CD4-positive, alpha-beta T cell treated with Interleukin-4 for 4 hours (primary cell): ENCODE measurements at places on chromosomes 7 and 10.

DNA sequence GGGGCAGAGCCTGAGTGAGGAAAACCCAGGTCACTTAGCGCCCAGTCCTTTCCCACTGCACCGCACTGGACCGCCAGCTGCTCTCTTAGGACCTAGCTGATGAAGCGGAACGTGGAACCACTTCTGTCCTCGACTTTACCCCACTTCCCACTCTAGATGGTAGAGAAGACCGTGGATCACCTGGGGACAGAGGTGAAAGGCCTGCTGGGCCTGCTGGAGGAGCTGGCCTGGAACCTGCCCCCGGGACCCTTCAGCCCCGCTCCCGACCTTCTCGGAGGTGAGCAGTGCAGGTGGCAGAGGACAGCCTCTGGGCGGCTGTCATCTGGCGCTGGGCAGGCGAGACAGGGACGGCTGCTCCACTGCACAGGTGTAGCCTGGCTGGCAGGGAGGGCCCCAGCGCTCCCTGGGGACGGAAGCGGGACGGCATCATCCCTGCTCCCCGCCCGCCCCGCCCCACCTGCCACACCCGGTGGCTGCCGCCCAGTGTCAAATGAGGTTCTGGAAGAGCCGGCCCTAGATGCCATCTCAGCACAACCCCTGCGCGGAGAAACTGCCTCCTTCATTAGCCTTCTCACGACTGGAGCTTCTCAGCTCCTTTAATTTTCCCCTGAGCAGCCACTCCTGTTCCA, 11.7 kb downstream of the PLAC9 start:
- DNase-seq = no peak

GRCh38 chr10:29256586-29256985, 32.3 kb upstream of the LYZL1 start:
- no peak for DNase-seq

GRCh38 chr7:73885975-73886798, 25.2 kb downstream of the TMEM270 start:
- DNase-seq = no peak

- DNase-seq = no peak
These were observed 229.0 kb upstream of the STK17A start for GRCh38 chr7:43353902-43354301.

DNA sequence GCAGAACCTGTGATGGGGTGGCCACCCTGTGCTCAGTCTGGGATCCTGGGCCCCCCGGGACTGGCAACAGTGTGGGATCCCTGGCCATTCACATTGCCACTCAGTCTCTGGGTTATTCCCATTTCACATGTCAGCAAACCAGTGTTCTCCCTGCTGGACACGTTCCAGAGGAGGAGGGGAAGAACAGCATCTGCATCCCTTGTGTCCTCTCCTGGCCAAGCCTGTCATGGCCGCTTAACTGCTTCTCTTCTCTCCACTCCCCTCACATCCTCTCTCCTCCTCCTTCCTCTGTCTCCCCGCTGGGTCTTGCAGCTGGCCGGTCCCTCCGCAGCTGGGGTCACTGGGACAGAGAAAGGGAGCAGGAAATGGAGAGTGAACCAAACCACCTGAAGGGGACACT, 74.4 kb downstream of the C10orf105 start:
- no peak for DNase-seq

DNA sequence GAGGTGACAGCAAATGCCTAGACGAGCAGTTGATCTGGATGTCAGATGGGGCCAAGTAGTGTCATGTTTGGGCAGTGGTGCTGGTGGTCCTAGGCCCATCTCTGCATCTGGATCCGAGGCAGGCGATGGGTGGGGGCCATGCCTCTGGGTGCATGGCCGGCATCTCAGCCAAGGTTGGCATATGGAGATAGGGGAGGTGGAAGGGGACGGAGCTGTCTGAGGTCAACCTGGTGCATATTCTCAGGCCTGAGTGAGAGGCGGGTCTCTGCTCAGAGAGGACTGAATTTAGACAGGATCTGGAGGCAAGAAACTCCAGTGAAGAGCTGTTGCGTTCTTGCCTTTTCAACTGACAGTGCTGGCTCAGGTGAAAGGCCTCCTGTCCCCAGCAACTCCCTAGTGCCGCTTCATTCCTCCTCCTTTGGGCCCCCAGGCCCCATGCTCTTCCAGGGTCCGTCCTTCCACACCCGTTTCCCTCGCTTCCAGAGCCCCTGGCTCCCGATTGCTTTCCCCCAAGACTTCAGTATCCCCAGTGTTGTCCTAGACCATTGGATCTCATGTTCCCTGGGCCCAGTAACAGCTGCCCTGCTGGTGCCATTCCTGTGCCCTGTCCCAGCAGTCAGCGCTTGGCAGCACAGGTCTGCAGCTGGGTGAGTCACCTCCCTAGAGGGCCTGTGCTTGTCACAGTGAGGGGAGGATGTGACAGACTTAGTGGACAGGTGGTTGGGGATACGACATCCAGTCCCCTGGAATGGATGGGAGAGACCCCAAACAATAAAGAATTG, 32.6 kb downstream of the GBX1 start:
- no peak for DNase-seq

- DNase-seq = no peak
These were observed 3.7 kb upstream of the C10orf71 start for GRCh38 chr10:49295297-49295696.

DNA sequence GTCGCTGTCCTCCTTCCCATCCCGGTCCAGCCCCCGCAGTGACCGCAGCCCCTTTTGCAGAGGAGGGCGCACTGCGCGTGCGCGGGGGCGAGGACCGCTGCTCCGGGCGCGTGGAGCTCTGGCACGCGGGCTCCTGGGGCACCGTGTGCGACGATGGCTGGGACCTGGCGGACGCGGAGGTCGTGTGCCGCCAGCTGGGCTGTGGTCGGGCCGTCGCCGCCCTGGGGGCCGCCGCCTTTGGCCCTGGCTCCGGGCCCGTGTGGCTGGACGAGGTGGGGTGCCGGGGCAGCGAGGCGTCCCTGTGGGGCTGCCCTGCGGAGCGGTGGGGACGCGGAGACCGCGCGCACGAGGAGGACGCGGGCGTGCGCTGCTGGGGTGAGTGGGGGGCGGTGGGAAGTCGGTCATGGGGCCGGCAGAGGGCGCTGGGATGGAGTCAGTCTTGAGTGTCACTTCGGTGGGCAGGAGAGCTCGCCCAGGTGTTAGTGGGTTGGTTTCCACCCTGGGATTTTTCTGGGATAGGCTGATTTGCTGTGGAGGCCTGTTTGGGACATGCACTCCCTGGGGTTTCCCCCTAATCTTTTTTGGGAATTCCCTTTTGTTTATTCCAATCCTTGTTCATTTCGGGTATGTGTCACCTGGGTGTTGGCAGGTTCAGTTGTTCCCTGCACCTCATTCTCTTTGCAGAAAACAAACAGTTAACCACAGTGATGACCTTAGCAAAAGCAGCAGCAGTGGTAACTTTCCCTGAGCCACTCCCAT, 11.6 kb downstream of the SCART1 start:
- no peak for DNase-seq

- DNase-seq = no peak
These were observed 484.6 kb upstream of the GHITM start for GRCh38 chr10:83654689-83655088.

DNA sequence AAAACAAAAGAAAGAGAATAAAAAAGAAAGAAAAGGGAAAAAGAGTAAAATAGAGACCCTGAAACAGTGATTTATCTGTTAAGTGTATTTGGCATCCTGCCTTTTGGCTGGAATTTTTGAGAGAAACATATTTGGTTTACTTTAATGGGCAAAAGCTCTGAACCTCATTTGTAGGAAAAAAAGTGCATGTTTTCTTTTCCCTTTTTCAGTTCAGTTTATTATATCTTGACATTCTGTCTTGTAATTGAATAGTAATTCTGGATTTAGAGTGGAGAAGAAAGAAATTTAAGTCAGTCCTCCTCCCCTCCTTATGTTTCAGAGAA, 69.5 kb downstream of the ARID5B start:
- no peak for DNase-seq

GRCh38 chr10:73655257-73655989, 406 bp downstream of the SYNPO2L start:
- DNase-seq = no peak

DNA sequence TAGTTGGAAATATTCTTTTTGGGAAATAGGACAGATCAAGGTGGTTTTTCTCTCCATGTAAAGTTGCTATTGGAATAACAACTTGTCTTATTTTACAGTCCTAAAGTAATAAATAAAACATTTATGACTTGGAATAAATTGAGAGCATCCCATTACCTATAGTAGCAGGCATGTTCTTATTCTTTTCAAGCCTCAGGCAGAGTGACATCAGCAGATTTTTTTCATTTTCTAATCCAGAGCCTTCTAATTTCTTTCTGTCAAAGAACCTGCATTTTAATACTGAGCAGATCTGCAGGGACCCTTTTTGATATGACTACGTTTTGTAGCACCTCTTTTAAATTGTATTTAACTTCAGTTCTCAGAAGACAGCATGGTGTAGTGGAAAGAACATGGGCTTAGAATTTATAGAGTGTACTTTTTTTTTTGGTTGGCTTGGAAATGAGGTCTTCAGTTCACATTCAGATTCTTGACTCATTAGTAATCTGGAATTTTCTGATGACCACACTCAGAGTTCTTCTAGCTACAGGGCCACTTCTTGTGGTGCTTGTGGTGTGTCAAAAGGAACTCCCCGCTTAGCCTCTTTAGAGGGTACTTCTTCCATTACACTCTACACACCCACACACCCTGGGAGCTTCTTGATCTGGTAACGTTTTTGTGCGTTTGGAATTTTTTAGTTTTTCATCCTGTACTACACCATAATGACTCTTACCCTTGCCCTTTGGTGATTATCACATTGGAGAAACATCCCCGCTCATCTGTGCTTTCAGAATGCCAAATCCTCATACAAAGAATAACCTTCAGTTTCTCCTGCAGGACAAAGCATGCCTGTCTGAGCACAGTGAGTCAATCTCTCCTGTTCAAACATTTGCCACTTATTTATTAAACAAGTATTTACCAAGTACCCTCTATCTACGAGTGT, 34.6 kb downstream of the AGK start:
- peak; percentile 11 for DNase-seq

DNA sequence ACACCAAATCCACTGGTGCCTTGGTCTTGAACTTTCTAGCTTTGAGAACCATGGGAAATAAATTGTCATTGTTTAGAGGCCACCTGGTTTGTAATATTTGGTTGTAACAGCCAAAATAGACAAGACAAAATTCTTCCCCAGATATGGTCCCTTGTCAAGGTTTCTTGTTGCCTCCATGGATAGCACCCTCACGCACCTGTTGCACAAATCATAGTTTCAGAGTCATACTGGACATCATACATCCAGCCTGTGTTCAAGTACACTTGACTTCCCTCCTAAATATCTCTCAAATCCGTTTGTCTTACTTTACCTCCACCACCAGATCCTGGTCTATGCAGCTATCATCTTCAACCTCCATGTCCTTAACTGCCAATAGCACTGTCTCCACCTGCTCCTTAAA, 256.7 kb upstream of the IGFBP3 start:
- no peak for DNase-seq

DNA sequence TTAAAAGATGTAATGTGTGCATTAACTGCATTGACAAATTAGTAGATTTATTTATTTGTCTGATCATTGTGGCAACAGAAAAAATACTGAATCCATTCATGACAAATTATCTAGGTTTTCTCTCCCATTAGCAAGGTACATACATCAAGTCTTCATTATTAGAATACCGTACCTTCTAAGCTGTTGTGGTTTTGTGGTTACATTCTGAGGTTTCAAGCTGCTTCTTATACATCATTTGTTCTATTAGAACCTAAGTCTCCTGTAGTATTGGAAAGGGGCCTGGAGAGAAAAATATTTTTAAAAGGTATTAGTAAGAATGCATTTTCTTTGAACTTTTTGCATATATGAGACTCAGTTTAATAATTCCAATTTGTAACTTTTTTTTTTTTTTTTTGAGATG, 26.3 kb upstream of the CACNB2 start:
- DNase-seq = no peak

DNA sequence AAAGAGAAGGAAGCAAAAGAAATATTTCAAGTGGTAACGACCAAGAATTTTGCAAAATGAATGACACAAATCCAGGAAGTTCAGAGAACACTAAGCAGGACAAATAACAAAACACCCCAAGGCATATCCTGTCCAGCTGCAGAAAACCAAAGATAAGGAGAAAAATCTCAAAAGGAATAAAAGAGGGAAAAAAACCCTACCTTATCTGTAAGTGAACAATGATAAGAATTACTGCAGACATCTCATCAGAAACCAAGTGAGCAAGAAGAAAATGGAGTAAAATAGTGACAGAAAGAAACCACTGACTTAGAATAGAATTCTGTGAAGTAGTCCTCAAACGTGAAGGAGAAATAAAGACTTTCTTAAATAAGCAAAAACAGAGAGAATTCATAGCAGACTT, 21.8 kb downstream of the CARD11 start:
- DNase-seq = no peak
